Tibial artery (tissue), 4 donors: ENCODE measurements at places on chromosomes 5 and 9.

GRCh38 chr5:119792161-119792799 lies 162.9 kb downstream of the FAM170A start:
- DNase-seq: no peak

- no peak for DNase-seq
Measured at GRCh38 chr5:128472919-128473318, 65.1 kb downstream of the FBN2 start.

DNA sequence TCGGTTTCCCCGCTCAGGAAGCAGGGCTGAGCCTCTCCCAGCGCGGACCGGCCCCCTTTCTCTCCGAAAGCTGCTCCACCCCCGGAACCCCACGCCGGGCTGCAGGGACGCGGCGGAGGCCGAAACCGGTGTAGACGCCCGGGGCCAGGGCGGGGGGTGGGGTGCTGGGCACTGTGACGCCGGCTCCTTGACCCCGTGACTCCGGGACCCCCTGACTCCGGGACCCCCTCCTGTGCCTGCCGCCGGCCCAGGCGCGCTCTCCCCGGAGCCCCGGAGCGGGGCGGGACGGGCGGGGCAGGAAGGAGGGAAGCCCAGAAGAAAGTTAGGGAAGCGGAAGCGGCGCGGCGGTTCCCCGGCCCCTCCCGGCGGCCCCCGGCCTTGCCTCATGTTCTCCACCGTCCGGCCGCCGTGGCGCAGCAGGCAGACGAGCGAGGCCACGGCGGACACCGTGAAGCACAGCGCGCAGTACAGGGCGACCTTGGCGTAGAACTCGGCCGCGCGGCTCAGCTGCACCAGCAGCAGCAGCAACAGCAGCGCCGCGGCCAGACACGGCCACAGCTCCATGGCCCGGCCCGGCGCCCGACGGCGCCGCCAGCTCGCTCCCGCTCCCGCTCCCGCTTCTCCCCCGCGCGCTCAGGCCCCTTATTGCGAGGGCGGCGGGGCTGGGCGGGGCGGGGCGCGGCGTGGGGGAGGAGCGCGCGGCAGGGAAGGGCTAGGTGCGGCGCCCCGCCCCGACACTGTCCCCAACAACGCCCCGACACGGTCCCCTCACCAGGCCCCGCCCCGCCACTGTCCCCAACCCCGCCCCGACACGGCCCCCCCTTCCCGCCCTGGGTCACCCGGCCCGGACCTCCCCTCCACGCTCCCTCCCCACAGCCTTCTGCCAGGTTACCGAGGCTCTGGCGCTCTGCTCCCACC lies at the start of gene AGPAT2:
Gene AGPAT2 (minus strand): TSS at position 664 of the 918 bp plus-strand sequence. CDS start 100 bp downstream, at position 564.
- peak; percentile 82 for DNase-seq

DNA sequence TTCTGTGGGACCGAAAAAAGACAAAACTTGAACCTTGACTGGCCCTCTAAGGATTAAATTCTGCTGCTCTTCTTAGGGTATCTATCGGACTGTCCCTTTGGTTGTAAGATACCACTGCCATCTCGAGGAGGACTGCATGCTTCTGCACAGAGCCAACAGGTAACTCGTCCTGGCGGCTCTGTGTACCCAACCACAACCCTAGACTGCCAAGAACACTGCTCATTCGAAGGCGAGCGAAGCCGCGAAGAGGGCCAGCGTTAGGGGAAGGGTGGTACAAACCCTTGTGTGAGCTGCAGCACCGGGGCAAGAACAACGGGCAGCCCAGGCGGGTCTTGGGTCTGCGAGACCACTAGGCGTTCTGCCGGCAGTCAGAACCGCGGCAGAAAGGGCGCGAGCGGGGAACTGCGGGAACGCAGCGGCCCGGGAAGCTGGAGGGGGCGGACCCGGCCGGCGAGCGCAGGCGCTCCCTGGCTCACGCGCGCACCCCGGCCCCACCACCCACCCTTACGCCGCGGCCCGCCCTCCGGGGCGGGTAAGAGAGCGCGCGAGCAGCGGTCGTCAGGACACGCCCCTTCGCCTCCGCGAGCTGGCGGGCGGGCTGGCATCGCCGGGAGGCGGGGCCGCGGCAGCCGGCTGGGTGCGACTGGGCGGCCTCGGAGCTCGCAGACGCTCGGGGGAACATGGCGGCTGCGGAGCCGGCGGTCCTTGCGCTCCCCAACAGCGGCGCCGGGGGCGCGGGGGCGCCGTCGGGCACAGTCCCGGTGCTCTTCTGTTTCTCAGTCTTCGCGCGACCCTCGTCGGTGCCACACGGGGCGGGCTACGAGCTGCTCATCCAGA lies at the start of gene ISOC1:
Gene ISOC1 (plus strand): TSS at position 663 of the 837 bp plus-strand sequence. CDS start 18 bp downstream, at position 681.
- DNase-seq: peak; percentile 92

GRCh38 chr9:3506164-3506563 lies 19.6 kb downstream of the RFX3 start:
- no peak for DNase-seq

- no peak for DNase-seq
Measured at GRCh38 chr5:150321784-150322183, 19.1 kb upstream of the ARSI start.

GRCh38 chr5:44336708-44337107 lies 52.5 kb downstream of the FGF10 start:
- no peak for DNase-seq

GRCh38 chr9:130078547-130078946 lies 24.8 kb downstream of the GPR107 start:
- no peak for DNase-seq

DNA sequence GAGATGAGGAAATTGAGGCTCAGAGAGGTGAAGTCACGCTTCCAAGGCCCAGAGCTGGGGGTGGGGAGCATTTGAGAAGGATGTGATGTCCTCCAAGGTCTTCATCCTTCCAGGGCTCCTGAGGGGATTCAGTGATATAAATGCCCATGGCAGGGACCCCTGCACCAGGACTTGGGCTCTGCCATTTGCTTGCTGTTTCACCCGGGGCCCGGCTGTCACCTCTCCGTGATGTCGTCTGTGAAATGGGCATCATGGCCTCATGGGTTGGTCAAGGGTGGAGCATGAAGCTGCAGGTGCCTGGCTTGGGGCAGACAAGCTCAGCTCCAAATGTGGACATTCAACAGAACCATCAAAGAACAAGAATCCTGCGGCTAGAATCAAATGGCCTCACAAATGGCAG lies 253.1 kb downstream of the PBX3 start:
- DNase-seq: peak; percentile 51

DNA sequence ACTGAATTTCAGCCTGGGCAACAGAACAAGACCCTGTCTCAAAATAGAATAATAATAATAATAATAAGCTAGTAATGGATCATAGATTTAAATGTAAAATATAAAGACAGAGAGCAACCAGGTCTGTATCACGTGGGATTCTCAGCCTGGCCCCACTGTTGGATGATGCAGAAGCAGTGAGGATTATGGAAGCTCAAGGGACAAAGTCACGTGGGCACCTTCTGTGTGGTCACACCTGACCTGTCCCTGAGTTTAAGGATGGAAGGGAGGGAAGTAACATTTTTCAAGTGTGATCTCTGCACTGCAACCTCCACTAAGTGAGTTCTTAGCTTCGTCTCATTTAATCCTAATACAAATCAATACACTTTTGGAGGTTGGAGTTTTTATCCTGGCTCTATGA lies 212.5 kb upstream of the IER5L start:
- DNase-seq: peak; percentile 2

- no peak for DNase-seq
Measured at GRCh38 chr5:20040901-20041300, 52.9 kb upstream of the CDH18 start.

DNA sequence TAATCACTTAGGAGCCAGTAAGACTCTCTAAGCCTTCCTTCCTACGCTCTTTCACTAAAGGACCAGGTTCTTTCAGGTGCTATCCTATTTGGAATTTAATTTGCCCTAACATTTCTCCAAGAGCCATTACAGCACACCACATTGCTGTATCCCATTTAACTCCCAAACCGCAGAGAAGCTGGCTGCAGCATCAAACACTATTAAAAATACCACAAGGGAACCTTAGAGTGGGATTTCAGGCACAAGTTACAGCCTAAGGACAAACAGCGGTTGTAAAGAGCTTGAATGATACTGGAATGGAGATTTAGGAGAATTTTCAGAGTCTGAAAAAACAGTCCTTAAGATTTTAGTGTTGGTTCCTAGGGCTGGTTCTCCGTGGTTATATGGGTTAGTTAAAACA lies 566.4 kb downstream of the RAB3C start:
- DNase-seq: no peak

DNA sequence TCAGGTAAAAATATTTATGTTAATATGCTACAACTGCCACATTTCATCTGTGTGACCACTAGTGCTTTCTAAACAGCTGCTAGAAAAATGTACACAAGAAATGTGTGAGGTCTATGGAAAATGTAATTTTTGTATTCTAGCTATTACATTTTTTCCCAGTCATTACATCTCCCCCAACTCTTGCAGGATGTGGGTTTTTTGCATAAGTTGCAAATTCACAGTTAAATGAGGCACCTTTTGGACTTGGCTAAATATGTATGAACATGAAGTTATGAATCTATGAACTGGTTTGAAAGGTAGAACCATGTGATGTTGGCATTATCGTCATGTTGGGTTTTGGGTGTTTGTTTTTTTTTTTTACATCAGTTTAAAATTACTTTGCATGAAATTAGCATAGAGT lies 590.4 kb upstream of the WWC1 start:
- DNase-seq: no peak

DNA sequence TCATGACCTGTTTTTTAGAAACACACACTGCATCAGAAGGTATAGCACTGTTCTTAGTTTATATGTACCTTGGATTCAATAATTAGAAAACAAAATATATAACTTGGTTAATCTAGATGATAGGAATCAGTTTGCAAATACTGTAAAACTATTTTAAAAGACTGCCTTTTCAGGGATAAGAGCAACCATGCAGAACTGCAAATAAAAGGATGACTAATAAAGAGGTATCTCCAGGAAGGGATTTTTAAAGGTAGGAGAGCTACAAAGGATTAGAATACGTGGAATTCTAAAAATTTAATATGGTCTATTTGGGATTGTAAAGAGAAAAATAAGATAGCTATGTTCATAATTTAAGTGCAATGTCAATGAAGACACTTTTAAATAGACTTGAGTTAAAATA lies 9.4 kb downstream of the GABRA1 start:
- DNase-seq: no peak

DNA sequence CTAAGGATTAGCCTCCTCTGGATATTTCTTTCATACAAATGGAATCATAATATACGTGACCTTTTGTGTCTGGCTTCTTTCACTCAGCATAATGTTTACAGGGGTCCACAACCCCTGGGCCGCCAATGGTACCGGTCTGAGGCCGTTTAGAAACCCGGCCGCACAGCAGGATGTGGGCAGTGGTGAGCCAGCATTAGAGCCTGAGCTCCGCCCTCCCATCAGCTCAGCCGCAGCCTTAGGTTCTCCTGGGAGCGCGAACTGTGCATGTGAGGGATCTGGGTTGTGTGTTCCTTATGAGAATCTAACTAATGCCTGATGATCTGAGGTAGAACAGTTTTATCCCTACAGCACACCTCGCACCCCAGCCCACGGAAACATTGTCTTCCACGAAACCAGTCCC lies 229.7 kb downstream of the ICE1 start:
- DNase-seq: no peak

GRCh38 chr5:150497274-150497988 lies 10.5 kb upstream of the NDST1 start:
- DNase-seq: peak; percentile 93

GRCh38 chr5:56129288-56129687 lies 103.8 kb downstream of the ANKRD55 start:
- DNase-seq: no peak

GRCh38 chr5:42586625-42587024 lies 163.4 kb downstream of the GHR start:
- peak; percentile 80 for DNase-seq

DNA sequence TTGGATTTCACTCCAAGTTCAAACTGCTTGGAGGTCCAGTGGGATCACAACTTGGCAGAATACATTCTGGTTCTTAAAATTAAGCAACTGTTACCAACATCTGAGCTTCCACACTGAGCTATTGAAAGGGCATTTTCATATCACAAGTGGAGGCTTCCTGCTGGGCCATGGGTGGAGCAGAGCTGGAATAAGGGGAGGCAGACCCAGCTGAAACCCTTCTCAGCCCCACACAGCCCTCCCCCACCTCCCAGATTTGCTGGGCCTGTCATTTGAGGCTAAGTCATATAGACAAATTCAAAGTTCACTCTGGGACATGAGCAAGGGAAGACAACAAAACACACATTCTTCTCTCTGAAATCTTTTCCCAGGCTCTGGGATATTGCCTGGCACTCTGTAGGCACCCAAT lies 79.9 kb downstream of the ACTL7B start:
- DNase-seq: no peak

- no peak for DNase-seq
Measured at GRCh38 chr5:59665086-59665831, 228.3 kb downstream of the PDE4D start.

GRCh38 chr9:24602693-24603352 lies 57.1 kb upstream of the IZUMO3 start:
- DNase-seq: no peak

- DNase-seq: no peak
Measured at GRCh38 chr5:64074533-64074932, 91.1 kb upstream of the RNF180 start.

DNA sequence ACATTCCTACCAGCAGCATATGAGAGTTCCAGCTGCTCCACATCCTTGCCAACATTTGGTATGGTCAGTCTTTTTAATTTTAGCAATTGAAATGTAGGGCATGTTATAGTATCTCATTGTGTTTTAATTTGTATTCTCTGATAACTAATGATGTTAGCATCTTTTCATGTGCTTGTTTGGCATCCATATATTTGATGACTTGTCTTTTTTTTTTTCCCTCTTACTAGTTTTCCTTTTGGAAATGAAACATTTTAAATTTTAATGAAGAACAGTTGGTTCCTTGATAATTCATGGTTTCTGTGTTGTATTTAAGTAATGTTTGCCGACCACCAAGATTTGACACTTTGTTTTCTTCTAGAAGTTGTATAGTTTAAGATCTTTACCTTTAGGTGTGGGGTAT lies 8.8 kb downstream of the OGN start:
- no peak for DNase-seq

GRCh38 chr5:59016925-59017324 lies 434.1 kb downstream of the RAB3C start:
- DNase-seq: no peak

- no peak for DNase-seq
Measured at GRCh38 chr5:99949969-99950524, 585.1 kb upstream of the FAM174A start.

GRCh38 chr5:170115925-170116324 lies 10.2 kb downstream of the FOXI1 start:
- no peak for DNase-seq

DNA sequence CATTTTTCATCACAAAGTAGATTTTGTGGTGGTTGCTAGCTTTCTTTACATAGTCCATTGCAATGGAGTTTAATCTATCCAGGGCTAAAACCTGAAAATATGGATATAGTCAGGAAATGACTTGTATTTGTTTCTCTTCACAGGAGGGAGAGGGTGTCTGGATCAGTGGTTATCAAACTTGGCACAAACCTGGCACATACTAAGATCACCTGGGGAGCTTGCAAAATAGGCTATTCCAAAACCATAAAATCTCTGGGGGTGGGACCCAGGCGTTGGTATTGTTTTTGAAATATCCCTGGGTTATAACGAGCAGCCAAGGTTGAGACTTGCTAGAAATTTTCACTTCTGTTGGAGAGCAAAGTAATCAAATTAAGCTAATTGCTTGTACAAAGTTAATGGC lies 179.9 kb downstream of the PCSK1 start:
- no peak for DNase-seq

GRCh38 chr9:120723565-120723964 lies 9.3 kb upstream of the MEGF9 start:
- peak; percentile 79 for DNase-seq
